ENCODE measurements at places on chromosomes 5 and 9.

- no peak for DNase-seq
Observed at GRCh38 chr9:84791643-84792042, 122.1 kb downstream of the NTRK2 start.

GRCh38 chr5:151041577-151042268 is 21.3 kb downstream of the GPX3 start:
- no peak for DNase-seq

DNA sequence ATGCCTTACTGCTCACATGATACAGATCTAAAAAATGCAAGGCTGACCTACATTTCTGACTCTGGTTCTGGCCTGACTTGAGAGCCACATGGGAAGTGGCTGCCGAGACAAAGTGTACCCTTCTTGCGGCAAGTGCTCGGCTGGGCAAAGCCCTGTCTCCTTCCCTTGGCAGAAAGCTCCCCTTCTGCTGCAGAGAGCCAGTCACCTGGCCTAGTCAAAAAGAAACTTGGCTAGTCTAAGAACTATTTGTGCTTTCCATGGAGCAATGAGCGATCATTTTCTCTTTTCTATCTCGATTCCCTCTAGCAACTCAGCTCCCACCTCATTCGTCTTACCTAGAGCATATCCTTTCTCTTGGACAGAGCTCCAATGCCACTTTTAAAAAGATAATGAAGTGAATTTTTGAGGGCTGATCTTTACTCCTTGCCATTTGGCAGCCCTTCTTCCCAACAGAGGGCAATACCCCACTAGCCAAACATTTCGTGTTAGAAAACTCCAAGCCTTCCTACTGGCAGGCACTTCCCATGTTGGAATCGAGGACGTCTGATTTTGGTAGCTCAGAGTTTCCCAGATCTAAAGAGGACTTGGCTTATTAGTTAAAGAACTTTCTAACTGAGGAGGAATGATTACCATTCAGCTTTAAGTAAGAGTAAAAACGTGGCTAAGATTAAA is 108.1 kb upstream of the PRRC1 start:
- no peak for DNase-seq

DNA sequence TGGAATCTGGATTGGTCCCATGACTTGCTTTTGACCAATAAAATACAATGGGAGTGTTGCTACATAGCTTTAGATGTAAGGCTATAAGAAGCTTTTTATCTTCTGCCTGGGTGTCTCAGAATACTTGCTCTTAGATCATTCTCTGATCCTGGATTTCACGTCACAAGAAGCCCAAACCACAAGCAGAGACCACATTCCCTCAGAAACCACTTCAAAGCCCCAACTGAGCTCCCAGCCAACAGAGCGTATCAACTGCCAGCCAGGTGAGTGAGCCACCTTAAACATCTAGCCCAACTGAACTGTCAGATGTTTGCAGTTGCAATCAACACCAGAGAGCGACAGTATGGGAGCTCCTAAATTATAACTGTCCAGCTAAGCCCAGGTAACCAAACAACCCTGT is 687.1 kb downstream of the TLE1 start:
- peak; percentile 27 for DNase-seq

DNA sequence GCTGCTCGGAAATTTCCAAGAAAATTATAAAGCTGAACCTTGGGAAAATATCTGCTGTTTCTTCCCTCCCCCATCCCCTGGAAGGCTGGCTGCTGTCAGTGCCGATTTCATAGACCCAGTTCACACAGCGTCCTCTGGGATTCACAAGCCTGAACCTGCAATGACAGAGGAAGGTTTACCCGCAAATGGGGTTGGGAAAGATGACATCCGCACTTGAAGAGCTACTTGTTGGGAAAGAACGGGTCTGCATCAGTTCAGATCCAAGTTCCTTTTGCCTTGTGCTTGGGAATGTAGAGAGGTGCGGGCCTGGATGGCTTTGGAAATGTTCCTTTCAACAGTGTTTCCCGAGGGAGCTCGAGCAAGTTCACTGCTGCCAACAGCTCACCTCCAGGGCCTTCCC is 13.9 kb downstream of the PCDH12 start:
- DNase-seq = no peak

GRCh38 chr5:113548396-113548795 is 34.9 kb downstream of the YTHDC2 start:
- DNase-seq = no peak

DNA sequence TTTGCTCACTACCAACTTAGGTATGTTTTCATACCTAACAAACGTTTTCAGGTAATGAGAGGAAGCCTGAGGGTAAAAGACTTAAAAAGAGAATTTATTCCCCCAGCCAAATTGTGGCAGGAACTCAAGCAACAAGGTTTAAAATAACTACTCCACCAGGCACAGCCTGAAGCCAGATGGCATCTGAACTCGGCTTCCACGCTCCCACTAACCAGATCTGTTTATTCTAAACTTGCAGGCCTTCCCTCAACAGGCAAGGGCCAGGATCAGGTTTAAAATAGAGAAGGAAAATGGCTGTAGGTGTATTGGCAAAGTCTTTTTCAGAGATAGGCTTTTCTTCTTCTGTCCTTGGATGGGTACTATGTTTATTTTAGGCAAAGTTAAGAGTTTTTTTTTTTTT is 89.4 kb downstream of the OTULIN start:
- DNase-seq = no peak

GRCh38 chr5:17317473-17317872 is 100.0 kb downstream of the BASP1 start:
- no peak for DNase-seq

DNA sequence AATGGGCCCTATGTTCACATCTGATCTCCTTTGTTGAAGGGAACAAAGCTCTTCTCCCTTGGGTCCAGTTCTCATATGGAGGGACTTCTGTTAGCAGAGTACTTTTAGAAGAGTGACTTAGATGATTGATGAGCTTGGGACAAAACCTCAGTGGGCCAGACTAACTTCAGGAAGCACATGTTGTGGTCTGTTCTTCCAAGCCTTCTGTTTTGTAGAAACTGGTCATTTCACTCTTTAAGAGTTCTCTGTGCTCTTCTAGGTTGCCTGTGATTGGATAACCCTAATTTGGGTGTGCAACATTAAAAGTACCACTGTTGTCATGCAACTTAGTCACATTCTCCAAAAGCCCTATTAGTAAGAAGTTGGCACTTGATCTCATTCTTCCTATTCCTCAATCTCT is 183.5 kb upstream of the ACO1 start:
- DNase-seq = no peak

GRCh38 chr5:141753971-141754713 is 72.1 kb upstream of the ARAP3 start:
- DNase-seq = peak; percentile 64

DNA sequence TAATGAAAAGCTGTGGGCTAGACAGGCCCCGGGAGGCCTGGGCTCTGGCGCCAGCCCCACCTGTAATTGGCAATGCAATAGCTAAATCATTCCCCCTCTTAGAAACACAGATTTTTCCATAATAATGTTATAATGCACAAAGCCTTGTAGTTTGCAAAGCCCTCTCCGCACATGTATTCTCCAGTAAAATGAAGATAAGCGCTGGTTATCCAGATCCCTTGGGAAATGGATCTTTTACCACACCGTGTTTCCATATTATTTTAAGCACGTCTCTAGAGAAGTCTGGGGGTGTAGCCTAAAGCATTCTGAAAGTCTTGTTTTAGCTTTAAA is 1.1 kb upstream of the APBA1 start:
- no peak for DNase-seq

DNA sequence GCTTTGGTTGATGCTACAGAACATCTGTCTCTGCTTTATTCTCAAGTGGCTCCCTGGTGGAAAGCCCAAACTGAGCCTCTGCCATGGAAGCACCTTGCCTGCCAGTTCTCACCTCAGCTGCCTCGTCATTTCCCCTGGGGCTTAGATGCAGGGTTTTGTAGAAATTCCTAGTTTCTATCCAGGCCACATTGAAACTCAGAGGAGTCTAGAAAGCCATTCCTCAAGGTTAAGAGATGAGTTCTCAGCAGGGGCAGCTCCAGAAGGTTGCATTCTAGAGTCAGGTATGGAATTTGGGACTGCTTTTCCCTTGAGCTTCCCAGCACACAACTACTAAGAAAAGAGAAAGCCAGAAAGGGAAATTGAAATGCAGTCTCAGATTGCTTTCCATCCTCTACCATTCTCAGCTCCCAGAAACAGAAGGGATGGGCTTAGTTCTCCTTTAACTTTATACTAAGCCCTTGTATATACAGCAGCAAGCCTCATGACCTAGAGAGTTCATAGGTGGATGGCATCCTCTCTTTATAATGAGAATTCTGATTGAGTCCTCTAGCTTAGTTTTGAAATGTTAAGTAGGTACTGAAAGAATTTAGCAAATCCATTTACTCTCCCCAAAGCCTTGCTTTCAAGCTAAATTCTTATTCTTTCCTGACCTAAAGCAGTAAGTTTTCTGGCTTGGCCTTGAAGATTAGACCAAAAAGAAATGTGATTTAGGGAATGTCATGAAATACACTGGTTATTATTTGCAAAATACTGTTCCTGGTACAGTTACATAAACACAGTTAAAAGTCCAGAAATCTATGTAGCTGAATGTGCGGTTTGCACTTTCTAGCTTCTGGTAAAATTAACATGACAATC is 66.0 kb upstream of the MEF2C start:
- no peak for DNase-seq

GRCh38 chr5:80959138-80959537 is 1.0 kb upstream of the RASGRF2 start:
- DNase-seq = no peak

DNA sequence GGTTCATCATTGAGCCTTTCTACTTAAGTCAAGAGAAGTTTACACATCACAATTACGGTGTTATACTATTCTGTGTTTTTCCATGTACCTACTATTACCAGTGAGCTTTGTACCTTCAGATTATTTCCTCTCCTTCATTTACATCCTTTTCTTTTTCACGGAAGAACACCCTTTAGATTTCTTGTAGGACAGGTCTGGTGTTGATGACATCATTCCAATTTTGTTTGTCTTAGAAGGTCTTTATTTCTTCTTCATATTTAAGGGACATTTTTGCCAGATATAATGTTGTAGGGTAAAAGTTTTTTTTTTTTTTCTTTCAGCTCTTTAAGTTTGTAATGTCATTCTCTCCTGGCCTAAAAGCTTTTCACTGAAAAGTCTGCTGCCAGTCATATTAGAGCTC is 637.1 kb upstream of the RIOK2 start:
- DNase-seq = no peak

GRCh38 chr5:90279091-90279490 is 130.5 kb downstream of the CETN3 start:
- DNase-seq = no peak

DNA sequence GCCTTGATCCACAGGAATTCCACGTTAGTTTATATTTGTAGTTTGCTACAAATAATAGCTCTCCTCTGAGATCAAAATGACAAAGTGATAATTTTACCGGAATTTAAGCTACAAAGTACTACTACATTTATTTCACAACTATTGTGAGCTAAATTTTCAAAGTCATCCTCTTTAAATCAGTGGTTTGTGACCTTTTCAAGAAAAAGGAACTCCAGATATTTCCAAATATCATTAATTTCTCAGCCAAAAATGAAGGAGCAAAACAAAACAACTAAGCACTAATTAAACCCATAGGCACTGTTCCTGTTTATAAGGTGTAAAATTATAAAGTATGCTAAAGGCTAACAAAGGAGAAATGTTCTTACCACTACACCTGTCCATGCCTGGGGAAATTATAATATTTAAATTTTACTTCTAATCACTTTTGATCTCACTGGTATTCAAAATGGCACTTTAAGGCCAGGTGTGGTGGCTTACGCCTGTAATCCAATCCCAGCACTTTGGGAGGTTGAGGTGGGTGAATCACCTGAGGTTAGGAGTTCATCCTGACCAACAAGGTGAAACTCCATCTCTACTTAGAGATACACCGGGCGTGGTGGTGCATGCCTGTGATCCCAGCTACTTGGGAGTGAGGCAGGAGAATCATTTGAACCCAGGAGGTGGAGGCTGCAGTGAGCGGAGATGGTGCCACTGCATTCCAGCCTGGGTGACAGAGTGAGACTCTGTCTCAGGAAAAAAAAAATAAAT is 77.5 kb downstream of the CEMIP2 start:
- DNase-seq = no peak

- no peak for DNase-seq
Observed at GRCh38 chr9:99730062-99730461, 91.6 kb upstream of the NR4A3 start.

DNA sequence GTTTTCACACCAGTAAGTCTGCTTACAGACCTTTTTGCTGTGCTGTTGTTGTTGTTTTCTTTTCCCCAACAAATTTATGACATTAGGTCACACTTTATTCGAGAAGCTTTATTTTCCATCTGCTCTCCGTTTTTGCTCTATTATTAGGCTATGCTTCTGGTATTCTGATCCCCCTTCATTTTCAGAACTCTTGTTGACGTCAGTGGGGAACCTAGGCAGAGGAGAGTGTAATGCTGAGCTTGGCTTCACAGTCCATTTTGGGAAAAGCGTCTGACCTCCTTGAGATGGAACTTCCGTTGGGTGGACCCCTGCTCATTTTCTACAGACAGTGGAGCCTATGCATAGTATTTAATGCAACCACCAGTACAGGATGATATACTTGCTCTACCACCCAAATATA is 387.9 kb upstream of the MEF2C start:
- DNase-seq = no peak

DNA sequence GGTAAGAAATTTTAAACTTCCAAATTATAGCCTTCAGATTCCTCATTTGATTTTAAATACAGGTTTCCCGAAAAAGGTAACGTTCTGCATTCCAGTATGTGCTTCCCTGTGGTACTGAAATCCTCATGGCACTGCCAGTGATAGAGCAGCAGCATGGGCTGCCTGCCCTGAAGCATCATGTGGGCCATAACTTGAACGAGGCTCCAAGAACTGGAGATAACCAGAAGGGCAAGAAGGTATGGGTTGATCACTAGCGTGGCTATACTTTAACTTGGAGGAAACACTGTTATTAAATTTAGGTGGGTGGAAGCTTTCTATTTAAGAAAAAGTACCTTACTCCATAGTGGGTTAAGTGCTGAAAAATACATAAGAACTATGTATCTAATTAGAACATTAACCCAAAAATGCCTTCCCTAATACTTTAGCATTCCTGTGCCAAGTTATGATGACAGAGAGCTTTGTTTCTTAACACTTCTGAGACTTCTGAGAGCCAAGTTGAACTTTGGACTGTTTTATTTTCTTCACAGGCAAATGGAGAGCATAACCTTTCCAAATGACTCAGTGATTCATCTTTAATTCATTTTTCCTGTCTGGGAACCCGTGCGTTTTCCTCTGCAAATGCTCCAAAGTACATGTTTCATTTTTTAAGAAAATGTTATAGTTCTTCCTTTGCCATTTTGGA is 191.5 kb upstream of the GNA14 start:
- no peak for DNase-seq

GRCh38 chr5:37966871-37967270 is 127.0 kb upstream of the GDNF start:
- no peak for DNase-seq

All from OCI-M1 (cell line).